ENCODE measurements at places on chromosomes 7 and 10.

- DNase-seq = no peak
Measured at GRCh38 chr10:90642136-90642535, 215.7 kb downstream of the HTR7 start.

DNA sequence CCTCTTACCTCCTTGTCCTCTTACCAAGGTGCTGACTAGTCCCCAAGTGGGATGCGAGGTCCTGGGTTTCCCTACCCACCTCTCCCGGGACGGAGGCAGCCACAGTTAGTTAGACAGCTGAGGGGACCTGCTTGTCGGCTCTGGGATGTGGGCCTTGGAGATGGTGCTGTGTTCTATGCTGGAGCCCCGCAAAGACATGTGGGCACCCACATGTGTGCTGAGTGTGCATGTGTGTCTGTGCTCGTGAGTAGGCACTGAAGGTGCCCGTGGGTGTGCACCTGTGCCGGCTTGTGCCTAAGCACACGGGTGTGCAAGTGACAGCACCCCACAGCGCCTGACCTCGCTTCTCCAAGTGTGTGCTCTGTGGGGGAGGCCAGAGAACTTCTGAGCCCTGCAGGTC lies 62.2 kb downstream of the NEURL1 start:
- no peak for DNase-seq

- DNase-seq = no peak
Measured at GRCh38 chr7:94632338-94633013, 23.5 kb downstream of the SGCE start.

DNA sequence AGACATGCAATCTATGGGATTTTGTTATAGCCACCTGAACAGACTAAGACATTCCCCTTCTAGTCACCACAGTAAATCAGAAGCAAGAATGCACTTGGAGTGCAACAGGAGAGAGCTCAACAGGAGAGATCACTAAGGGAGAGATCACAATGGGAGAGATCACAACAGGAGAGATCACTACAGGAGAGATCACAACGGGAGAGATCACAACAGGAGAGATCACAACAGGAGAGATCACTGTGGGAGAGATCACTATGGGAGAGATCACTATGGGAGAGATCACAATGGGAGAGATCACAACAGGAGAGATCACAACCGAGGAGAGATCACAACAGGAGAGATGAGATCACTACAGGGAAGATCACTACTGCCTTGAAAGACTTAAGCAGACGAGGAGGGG lies 238.5 kb upstream of the PITRM1 start:
- DNase-seq = no peak

DNA sequence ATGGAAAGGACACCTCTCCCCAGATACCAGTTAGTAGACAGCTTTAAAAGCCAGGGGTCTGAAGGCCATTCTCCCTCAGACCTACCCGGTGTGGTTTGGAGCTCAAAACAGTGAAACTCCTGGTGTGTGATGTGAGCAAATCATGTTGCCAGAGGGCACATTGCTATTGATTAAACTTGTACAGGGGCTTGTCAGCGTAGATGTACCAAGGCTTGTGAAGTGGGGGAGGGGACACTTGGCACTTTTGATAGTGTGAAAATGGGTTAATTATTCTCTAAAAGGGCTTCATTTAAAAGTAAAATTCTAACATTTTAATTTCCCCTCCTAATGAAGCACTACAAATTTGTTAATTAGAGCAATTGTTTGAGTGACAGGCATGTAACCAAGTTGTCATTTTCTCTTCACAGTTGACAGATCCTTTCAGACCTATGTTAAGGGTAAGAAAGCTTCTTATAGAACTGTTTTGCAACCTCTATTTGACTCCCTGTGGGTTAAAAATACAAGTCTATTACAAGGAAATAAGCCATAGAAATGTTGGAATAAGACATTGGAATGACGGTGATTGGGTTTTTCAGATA lies 356.9 kb upstream of the GALNT17 start:
- no peak for DNase-seq

DNA sequence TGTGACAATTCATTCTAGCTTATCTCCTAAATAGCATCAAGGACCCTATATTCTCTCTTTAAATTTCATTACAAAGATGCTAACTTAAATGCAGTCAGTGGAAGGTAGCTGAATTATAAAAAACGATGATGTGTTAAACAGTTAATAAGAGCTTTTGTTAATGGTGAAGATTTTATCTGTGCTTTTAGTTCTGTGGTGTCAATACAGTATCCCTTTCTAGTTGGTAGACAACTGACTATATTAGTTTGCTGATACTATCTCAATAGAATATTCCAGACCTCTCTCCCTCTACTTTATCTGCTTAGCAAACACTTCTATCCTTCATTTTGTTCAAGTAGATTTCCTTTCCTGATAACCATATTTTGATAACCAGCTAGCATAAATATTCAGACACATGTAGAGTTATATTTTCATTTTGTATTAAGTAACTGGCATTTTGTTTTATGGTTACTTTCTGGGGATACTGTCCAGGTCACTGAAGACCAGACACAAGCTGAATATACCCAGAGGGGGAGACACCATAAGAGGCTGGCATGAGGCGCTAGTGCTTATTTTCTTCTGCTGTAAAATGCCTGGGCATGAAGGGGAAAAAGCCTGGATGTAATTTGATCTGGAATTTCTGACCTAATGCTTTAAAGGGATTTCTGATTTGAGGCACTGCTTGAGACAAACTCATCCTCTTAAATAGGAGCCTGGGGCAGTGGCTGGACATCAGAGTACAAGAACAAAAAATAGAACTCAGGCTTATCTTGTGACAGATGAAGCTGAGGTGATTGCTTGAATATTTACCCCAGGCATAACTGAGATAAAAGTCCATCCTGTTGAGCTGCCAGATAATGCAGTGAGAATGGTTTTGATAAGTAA lies 197.5 kb downstream of the MALRD1 start:
- DNase-seq = no peak

DNA sequence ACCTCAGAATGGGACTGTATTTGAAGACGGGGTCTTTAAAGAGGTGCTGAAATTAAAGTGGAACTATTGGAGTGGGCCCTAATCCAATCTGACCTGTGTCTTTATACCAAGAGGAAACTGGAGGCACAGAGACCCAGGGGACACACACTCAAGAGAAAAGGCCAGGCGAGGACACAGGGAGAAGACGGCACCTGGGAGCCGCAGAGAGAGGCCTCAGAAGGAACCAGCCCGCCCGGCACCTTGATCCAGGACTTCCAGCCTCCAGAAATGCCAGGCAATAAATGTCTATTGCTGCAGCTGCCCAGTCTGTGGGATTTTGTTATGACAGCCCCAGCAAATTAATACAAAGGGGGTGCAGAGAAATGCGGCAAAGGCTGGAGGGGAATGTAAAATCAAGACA lies 10.5 kb downstream of the CARD11 start:
- DNase-seq = no peak

- DNase-seq = no peak
Measured at GRCh38 chr7:157297185-157297584, 39.6 kb upstream of the DNAJB6 start.

DNA sequence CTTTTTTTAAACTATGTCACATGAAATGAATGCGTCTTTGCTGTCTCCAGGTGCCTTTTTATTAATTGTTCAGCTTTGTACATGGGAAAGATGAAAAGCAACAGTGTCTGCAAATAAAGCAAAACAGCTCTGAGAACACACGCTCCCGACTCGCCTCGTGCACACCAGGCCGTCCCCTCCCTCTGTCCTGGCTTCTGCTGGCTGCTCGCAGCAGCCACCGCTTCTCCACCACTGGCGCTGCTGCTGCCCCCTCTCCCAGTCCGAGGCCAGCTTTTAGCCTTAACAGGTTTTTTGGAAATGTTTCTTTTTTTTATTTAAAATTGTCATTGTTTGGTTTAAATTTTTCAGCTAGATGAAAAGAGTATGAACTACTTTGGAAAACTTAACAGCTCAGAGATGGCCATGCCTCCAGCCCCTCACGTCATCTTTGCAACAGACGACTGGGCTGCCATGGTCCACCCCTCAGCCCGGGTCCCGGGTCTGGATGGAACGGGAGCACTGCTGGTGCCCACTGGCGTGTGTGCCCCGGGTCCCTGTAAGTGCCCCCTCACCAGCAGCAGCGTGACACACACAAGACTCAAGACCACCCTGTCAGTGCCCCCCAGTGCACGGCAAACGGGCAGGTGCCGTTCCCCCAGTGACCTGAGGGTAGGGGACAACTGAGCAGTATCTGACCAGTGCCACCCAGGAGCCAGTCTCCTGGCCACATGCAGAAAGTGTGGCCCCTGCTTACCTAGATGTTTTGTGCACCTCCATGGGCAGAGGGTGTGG lies 415.6 kb upstream of the FOXK1 start:
- DNase-seq = no peak

GRCh38 chr7:70456719-70457118 lies 675.2 kb upstream of the GALNT17 start:
- DNase-seq = no peak

- no peak for DNase-seq
Measured at GRCh38 chr7:151146761-151147160, 20.7 kb downstream of the GBX1 start.

DNA sequence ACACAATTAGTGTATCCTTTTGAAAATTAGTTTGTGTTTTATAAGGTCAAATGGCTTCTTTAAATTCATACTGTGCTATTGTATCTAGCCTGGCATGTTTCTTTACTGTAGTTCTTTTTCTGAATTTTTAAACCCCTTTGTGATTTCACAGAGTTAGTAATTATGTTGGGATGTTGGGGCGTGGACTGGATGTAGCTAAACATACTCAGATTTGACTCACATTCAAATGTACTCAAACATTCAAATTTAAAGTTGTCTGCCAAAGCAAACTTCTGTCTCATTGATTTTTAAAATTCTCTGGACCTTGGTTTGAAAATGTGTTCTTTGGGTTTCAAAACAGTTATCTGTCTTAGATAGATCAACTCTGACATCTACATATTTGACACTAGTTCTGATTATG lies 7.2 kb upstream of the NRP1 start:
- no peak for DNase-seq

- no peak for DNase-seq
Measured at GRCh38 chr10:14124941-14125340, 205.8 kb downstream of the FRMD4A start.
